ENCODE measurements at places on chromosomes 1 and 21. TPM values are rescaled to one million over a fixed set of nuclear protein-coding genes. Genes with fewer than 3 reads are reported as not detected.

Gene FCRL4
- not detected for total RNA-seq

Gene GSTM3
- 8.9 TPM for total RNA-seq

Gene KIAA1614
- 0.26 TPM for total RNA-seq

Gene FAM20B
- 24.5 TPM for total RNA-seq

Gene GRHL3
- total RNA-seq = 2.3 TPM

Gene RGS8
- total RNA-seq = not detected

Gene ARTN
- not detected for total RNA-seq

DNA sequence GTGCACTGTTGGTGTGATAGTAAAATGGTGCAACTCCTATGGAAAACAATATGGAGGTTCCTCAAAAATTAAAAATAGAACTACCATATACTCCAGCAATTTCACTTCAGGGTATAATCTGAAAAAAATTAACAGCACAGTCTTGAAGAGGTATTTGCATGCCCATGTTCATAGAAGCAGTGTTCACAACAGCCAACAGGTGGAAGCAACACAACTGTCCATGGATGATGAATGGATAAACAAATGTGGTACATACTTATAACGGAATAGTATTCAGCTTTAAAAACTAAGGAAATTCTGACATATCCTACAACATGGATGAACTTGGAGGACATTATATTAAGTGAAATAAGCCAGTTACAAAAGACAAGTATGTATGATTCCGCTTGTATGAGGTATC lies 8.2 kb downstream of the TTLL7 start:
- H3K4me1 ChIP-seq = no peaks in the 10 kb centered on the region
- DNase-seq = no peak
- H3K27ac ChIP-seq = no peak overlapping the region

- 0 out of 2 replicates have a peak, but pooled peaks cover 5% of the 10 kb centered on the region for H3K4me1 ChIP-seq
- H3K4me3 ChIP-seq = peak overlapping the region; percentile 68
- peak overlapping the region; percentile 93 for H3K27ac ChIP-seq
Observed at GRCh38 chr1:16235944-16236510, 956 bp downstream of the CPLANE2 start.

DNA sequence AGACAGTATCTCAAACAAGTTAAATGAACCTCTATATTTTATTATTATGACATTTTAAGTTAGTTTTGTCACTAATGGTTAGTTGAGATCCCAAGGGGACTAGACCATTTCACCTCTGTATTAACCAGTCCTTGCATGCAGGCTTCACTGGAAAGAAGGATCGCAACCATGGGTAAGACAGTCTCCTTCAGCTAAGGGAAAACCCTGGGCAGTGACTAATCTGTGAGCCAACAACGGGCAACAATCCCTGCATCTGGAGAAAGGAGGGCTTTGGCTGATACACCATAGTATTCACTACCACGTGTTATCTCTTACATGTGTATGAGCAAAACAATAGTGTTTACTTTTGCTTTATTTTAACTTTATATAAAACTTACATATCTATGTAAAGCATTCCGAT lies 708.8 kb upstream of the CHRM3 start:
- no peak overlapping the region for H3K4me3 ChIP-seq
- DNase-seq = no peak
- no peaks in the 10 kb centered on the region for H3K27me3 ChIP-seq
- no peaks in the 10 kb centered on the region for H3K4me1 ChIP-seq

DNA sequence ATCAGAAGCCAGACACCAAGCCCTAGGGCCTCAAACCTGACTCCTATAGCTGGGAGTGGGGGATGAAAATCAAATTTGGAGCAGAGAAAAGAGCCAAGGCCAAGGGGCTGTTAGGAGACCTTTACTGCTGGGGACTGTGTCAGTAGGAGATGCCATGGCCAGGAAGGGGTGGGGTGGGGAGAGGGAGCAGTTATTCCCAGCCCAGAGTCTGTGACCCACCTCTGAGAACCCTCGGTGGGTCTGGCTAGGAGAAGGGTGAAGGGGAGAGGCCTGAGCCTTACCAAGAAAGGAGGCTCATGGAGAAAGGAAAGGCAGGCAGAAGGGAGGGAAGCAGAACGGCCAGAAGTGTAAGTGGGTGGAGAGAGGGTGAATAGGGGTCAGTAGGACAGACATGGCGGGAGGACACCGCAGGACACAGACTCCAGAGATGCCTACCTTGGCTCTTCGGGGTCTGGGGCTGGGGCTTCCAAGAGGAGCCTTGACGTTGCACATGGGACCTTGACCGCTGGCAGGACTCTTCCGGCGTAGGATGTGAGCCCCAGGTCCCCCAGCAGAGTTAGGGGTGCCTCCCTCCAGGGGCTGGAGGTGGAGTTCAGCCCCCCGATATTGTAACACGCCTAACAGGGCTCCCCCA lies 1.2 kb downstream of the ADAMTS4 start:
- no peak for DNase-seq
- H3K4me1 ChIP-seq = peaks cover 6% of the 10 kb centered on the region
- H3K4me3 ChIP-seq = no peak overlapping the region
- no peak overlapping the region for H3K27ac ChIP-seq

DNA sequence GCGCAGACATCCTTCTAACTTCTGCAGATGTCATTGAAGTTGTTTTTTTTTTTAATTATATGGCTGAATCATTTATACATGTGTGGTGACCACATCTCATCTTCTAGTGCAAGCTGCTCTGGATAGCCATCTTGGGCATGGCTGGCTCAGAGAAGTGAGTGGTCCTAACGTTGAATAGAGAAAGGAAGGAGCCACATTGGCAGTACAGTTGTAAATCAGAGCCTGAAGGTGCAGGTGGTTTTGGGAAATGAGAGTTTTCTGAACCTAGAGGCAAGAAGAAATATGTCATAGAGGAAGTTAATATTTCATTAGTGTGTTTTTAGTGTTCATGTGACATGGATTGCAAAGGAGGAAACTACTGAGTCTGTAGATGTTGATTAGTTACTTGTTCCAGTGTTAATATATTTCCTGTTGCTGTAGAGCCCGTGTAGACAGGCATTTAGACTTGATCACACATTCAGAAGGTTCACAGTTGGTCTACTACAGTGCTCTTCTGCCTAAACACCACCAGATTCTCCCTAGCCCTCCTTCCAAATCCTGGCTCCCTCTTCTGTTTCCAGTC lies 163.7 kb downstream of the ROR1 start:
- no peaks in the 10 kb centered on the region for H3K36me3 ChIP-seq
- peaks cover 10% of the 10 kb centered on the region for H3K4me1 ChIP-seq
- no peak overlapping the region for H3K4me3 ChIP-seq
- no peak for DNase-seq
- no peaks in the 10 kb centered on the region for H3K27me3 ChIP-seq

DNA sequence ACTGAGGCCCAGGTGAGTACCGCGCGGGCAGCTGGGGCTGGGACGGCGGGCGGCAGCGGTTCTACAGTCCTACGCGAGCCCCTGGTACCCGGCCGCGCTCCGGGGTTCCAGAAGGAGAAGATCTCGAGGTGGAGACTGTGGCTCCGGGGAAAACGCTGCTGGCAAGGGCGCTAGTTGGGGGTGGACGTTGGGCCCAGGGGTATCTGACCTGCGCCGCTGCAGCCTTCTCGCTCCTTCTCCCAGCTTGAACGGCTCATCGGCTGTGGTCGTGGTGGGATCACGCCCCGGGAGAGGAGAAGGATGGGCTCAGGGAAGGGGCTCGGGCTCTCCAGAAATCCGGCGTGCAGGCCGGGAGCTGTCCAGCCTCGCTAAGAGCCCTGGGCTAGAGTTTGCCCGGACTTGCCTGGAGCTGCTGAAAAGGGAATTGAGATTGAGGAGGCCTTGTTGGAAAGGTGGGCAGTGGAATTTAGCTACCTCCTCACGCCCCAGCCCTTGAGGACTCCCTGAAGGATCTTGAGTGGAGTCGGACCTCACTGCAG lies 1.1 kb upstream of the POU3F1 start:
- H3K27me3 ChIP-seq = no peaks in the 10 kb centered on the region
- no peak for DNase-seq
- H3K4me3 ChIP-seq = peak overlapping the region; percentile 44
- no peaks in the 10 kb centered on the region for H3K36me3 ChIP-seq
- no peaks in the 10 kb centered on the region for H3K4me1 ChIP-seq

- no peaks in the 10 kb centered on the region for H3K27me3 ChIP-seq
- no peaks in the 10 kb centered on the region for H3K36me3 ChIP-seq
- no peak overlapping the region for H3K4me3 ChIP-seq
- peak overlapping the region; percentile 88 for H3K27ac ChIP-seq
Observed at GRCh38 chr1:112904071-112904830, 51.7 kb downstream of the SLC16A1 start.

- no peak overlapping the region for H3K27ac ChIP-seq
- DNase-seq = peak; percentile 86
- no peaks in the 10 kb centered on the region for H3K36me3 ChIP-seq
- peak overlapping the region; percentile 34 for H3K4me3 ChIP-seq
- H3K4me1 ChIP-seq = no peaks in the 10 kb centered on the region
Observed at GRCh38 chr1:204806943-204807687, 63.5 kb upstream of the NFASC start.

- no peaks in the 10 kb centered on the region for H3K27me3 ChIP-seq
Observed at GRCh38 chr1:39427912-39428311, 63.5 kb upstream of the BMP8A start.

DNA sequence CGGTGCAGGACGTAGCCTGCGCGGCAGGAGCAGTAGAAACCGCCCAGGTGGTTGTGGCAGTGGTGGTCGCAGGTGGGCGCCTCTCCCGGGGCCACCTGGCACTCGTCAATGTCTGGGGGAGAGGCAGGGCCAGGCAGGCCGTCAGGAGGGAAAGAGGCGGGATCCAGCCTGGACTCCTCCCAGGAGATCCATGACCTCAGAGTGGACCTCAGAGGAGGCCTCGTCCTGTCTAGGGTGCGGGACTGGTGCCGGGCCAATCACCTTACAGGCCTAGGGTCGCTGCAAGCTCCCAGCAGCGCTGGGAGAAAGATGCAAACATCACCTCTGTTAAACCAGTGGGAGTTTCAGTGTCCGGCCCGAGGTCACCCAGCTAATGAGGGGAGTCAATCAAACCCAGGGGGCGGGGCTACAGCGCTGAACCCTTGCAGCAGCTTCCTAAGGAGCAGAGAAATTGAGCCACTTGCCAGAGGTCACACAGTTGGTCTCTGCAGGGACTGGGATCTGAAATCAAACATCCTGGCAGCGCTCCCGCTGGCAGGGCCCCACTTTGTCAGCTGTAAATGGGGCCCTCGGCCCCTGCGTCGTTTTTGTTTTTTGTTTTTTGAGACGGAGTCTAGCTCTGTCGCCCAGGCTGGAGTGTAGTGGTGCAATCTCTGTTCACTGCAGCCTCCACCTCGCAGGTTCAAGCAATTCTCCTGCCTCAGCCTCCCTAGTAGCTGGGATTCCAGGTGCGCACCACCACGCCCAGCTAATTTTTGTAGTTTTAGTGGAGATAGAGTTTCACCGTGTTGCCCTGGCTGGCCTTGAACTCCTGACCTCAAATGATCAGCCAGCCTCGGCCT lies 1.4 kb downstream of the MASP2 start:
- no peaks in the 10 kb centered on the region for H3K4me1 ChIP-seq
- no peaks in the 10 kb centered on the region for H3K27me3 ChIP-seq
- no peak overlapping the region for H3K27ac ChIP-seq
- no peak overlapping the region for H3K4me3 ChIP-seq
- DNase-seq = peak; percentile 31

DNA sequence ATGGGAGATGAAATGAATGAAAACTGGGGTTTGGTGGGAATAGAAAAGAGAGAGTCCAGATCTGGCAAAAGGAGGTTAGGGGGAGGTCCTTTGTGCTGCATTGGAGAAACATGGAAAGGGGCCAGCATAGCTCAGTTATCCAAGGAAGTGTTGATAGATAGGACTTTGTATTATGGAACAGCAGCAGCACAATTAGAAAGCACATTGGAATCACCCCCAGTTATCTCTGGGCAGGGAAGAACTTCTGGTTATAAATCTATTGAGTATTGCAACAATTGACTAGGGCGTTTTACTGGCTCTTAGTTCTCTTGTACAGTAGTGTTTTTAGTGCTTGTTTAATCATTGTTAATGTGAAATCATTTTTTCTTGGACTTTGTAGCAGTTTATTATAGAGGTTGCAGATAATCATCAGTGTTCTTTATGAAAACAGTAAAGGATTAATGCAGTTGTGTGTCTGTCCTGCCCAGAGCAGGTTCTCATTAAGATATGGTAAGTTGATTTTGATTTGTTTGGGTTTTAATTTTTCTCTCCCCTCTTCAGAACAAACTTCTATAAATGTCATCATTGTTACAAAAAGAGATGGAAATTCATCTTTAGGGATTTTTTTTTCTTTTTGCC lies 76.6 kb downstream of the NR5A2 start:
- H3K27ac ChIP-seq = no peak overlapping the region
- H3K4me1 ChIP-seq = peaks cover 20% of the 10 kb centered on the region
- DNase-seq = no peak

DNA sequence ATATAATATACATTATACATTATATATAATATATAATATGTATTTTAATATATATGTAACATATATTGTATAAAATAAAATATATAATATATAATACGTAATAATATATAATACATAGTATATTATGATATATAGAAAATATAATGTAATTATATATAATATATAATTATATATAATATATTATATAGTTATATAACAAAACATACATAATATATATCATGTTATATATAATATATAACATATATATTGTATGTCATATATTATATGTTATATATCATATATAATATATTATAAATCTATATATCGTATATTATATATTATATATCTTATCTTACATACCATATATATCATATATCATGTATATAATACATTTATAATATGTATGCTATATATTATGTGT lies 248.2 kb upstream of the TPTE start:
- H3K27ac ChIP-seq = no peak overlapping the region
- H3K4me1 ChIP-seq = no peaks in the 10 kb centered on the region
- no peaks in the 10 kb centered on the region for H3K27me3 ChIP-seq
- no peak overlapping the region for H3K4me3 ChIP-seq
- H3K36me3 ChIP-seq = no peaks in the 10 kb centered on the region

- H3K27ac ChIP-seq = no peak overlapping the region
- no peaks in the 10 kb centered on the region for H3K27me3 ChIP-seq
- H3K36me3 ChIP-seq = no peaks in the 10 kb centered on the region
- no peak for DNase-seq
- H3K4me3 ChIP-seq = no peak overlapping the region
Observed at GRCh38 chr1:187588917-187589316, 760.2 kb downstream of the PLA2G4A start.

DNA sequence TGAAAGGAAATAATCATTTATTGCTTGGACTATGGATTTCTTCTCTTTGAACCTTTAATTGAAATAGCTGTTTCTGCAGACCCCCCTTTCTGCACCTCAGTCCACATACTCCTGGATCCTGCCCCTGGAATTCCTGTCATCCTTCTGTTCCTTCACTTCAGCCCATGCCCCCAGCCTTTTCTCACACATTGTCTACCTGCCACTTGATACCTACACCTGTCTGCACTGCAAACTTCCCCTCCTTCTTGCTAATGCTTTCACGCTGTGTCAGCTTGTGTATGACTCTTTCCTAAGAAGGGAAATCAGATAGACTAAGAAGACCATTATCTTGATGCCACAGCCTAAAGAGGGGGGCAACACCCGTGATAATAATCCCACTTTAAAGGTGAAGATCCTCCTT lies 80.3 kb upstream of the EXO1 start:
- H3K4me1 ChIP-seq = peaks cover 3% of the 10 kb centered on the region
- H3K4me3 ChIP-seq = no peak overlapping the region
- DNase-seq = no peak
- no peak overlapping the region for H3K27ac ChIP-seq
- no peaks in the 10 kb centered on the region for H3K36me3 ChIP-seq

Measured in Caco-2 (cell line).